ENCODE measurements at places on chromosomes 7 and 10. TPM values are rescaled to one million over a fixed set of nuclear protein-coding genes. Genes with fewer than 3 reads are reported as not detected.

CUL2 gene
- total RNA-seq: 27.3 TPM

CPA2 gene
- not detected for total RNA-seq

CXCL12 gene
- 1,285 TPM for total RNA-seq

CYP3A5 gene
- total RNA-seq: not detected

VPS37D gene
- 2.9 TPM for total RNA-seq

ACSL5 gene
- 0.92 TPM for total RNA-seq

KNDC1 gene
- 0.12 TPM for total RNA-seq

SLC16A9 gene
- 4.9 TPM for total RNA-seq

GFRA1 gene
- total RNA-seq: 0.12 TPM

TMEM26 gene
- total RNA-seq: 12.2 TPM

ZNF746 gene
- 13.9 TPM for total RNA-seq

SEMA3D gene
- total RNA-seq: 18.9 TPM

CD36 gene
- total RNA-seq: 0.13 TPM

TRIM73 gene
- total RNA-seq: 0.13 TPM

PAX4 gene
- total RNA-seq: not detected

ASZ1 gene
- total RNA-seq: not detected

FAM131B gene
- total RNA-seq: 1.6 TPM

CALML5 gene
- not detected for total RNA-seq

ITGA8 gene
- 289 TPM for total RNA-seq

SPDYE5 gene
- not detected for total RNA-seq

MALRD1 gene
- total RNA-seq: 0.66 TPM

TRPV6 gene
- total RNA-seq: under 0.01 TPM

MUC3A gene
- not detected for total RNA-seq

GPR37 gene
- 2.4 TPM for total RNA-seq

BNIP3 gene
- 66.3 TPM for total RNA-seq

MTURN gene
- total RNA-seq: 17.3 TPM

C7orf57 gene
- total RNA-seq: not detected

TCERG1L gene
- not detected for total RNA-seq

OR2A42 gene
- 0.06 TPM for total RNA-seq

CUBN gene
- 2.2 TPM for total RNA-seq

DOCK4 gene
- total RNA-seq: 46.6 TPM

SCIN gene
- total RNA-seq: under 0.01 TPM

PRF1 gene
- not detected for total RNA-seq

LLCFC1 gene
- total RNA-seq: not detected

GPNMB gene
- 172 TPM for total RNA-seq

NKX2-3 gene
- not detected for total RNA-seq

C10orf143 gene
- total RNA-seq: 0.93 TPM

NRG3 gene
- total RNA-seq: not detected

GDF10 gene
- total RNA-seq: under 0.01 TPM

OR2A12 gene
- not detected for total RNA-seq

HMX3 gene
- not detected for total RNA-seq

All from aortic smooth muscle cell (primary cell).